ENCODE measurements at places on chromosomes 1 and 21. TPM values are rescaled to one million over a fixed set of nuclear protein-coding genes. Genes with fewer than 3 reads are reported as not detected.
A peak's percentile ranks its signal among the peaks of the same experiment; 100 is the strongest.

DNA sequence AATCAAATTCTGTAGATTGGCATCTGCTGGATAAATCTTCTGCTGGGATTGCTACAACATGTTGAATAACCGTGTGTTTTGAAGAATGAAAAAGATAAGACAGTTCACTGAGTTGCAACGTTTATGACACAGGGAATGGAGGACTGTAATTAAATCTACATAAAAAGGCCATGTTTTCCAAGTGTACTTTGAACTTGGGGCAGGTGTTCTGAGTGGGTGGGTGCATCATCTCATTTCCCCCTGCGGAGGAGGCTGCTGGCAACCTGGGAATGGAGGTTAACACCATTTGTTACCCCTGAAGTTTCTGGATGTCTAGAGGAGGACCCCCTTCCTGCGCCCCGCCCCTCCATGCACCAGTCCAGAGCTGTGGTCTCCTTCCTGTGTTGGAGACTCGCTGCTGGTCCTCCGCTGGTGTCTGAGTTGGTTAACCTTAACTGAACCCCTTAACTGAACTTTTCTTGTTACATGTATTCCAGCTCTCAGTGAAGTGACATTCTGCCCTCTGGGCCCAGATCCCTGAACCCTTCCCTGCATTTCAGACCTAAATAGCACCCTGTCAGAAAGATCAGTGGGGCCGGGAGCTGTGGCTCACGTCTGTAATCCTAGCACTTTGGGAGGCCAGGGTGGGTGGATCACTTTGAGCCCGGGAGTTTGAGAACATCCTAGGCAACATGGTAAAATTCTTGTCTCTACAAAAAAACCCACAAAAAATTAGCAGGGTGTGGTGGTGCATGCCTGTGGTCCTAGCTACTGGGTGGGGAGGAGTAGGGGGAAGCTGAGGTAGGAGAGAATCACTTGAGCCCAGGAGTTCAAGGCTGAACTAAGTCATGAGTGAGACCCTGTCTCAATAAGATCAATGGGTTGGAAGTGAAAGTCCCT is 31.8 kb downstream of the UCK2 start:
- no peak for DNase-seq

The TMEM240 gene
- 5.5 TPM for total RNA-seq

DNA sequence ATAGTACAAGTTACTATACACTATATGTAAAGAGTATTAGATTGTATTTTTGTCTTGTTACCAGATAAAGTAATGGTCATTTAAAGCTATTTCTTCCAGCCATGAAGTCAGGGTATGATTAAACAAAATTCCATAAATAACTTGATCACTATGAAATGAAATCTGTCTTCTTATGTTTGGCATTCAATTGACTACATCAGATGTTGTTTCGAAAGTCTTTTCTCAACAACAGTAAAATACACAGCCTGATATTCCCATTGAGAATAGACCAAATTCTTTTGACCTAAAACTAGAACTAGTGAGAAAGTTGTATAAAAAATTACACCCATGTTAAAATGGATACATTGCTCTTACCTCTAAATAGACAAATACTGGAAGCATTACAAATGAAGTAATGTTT is 134.6 kb upstream of the ADAMTS5 start:
- DNase-seq, result no peak

The TMEM9 gene
- 67.2 TPM for total RNA-seq

GRCh38 chr1:6599141-6599975 is 3.3 kb downstream of the KLHL21 start:
- peak; percentile 74 for DNase-seq

The PPP1R12B gene
- total RNA-seq, result 33.8 TPM

The DARS2 gene
- 34.6 TPM for total RNA-seq

DNA sequence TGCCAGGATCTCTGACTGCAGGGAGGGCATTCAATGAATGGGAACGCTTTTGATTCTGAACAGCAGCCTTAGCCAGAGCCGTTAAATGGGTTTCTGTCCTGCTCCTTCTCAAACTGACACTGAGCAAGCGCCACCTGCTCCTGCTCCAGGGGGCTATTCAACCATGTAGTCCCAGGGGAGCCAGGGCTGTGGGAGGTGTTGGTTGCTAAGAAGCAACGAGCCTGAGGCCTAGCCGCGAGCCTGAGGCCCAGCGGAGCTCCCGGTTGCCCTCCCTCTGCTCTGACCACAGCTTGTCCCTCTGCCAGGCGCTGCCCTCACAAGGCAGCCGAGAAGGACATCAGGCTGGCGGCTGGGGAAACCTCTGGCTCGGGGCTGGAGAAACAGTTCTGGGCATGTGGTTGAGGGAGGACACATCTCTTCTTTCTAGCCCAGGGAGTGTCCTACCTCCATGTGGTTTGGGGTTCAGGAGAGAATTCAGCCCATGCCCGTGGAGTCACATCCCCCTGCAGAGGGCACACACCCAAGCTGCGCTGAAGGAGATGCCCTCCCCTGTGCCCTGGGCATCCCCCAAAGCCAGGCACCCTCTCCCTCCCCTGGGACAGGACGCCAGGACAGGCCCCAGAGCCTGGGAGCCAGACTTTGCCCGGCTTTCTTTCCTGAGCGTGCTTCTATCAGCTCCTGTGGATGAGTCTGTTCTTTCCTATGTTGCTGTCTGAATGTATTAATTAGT is 18.0 kb downstream of the PCP4 start:
- no peak for DNase-seq

DNA sequence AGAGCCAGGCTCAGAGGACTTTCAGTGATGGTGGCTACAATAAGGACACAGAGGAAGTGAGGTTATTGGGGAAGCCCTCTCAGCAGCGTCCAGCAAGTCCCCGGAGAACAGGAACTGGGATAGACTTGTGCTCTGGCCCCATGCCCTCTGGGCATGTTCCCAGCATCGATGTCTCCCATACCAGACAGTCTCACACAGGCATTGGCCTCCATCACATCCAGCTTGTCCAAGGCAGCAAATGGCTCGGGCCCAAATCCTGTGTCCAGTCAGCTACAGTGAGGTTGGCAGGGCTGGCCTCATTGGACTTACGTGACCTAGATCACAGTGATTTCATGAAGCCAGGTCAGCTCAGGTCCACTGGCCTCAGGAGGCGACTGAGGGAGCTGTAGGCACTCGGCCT is 19.6 kb upstream of the TMEM54 start:
- no peak for DNase-seq

DNA sequence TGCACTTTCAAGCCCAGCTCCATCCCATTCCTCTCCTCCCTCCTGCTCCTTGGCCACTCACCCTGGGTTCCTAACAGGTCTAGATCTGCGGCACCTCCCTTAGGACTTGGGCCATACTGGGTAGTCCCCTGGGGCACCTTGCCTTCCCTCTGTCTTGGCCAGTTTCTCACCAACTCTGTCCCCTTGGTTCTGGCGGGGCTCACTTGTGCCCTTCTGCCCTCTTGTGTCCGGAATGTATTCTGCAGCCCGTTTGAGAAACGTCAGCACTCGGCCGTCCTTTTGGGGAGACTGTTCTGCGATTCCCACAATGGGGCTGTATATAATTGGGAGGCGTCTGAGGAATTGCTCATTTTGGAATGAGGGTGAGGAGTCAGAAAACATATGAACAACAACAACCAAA is 162.4 kb downstream of the ZSCAN20 start:
- peak; percentile 67 for DNase-seq

DNA sequence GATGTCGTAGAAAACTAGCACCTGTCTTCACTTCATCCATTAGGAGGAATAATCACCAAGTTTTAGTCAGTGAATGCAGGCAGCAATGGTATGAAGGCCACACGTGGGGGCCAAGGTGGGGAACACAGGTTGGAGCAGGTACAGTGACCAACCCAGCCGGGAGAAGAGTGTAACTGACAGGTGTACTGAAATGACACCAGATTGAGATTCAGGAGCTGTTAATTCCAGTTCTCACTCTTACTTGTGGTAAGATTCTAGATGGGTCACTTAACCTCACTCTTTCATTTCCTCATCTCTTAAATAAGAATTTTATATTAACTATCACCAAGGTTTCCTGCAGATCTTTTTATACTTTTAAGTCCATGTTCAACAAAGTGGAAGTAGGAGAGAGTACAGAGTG is 206.2 kb upstream of the PTBP2 start:
- DNase-seq, result no peak

DNA sequence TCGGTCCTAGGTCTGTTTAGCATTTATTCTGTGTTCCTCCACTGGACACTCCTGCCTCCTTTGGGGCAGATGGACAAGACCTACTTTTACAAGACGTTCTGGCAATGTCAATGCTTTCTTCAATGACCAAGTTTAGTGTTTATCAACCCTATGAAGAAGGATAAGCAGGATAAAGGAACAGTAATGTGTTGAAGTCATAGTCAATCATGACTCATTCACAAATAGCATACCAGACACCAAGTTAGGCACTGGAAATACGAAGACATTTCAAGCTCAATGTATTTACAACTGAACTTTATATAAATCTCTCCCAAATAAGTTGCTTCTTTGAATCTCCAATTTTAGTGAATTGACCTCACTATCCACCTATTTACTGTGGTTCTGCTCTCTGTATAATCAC is 4.8 kb upstream of the SLC35D1 start:
- peak; percentile 13 for DNase-seq

The SDF4 gene
- total RNA-seq, result 122 TPM

DNA sequence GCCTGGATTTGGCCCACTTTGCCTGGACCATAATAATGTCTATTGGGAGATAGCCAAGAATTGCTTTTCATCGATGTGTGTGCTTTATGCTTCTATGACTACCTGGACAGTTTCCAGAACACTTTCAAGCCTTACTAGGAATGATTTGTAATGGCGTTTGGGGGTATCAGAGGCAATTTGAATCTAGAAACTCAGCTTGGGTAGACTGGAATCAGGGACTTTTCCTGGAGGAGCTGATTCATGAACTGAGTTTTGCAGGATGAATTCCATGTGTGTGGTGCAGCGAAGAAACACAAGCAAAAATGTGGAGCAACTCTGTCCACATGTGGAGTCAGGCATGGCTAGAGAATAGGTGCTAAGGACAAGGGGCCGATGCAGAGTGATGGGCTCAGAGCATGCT is 11.9 kb upstream of the TMEM61 start:
- no peak for DNase-seq

- DNase-seq, result no peak
Observed at GRCh38 chr1:165650981-165651625, 20.1 kb downstream of the MGST3 start.

DNA sequence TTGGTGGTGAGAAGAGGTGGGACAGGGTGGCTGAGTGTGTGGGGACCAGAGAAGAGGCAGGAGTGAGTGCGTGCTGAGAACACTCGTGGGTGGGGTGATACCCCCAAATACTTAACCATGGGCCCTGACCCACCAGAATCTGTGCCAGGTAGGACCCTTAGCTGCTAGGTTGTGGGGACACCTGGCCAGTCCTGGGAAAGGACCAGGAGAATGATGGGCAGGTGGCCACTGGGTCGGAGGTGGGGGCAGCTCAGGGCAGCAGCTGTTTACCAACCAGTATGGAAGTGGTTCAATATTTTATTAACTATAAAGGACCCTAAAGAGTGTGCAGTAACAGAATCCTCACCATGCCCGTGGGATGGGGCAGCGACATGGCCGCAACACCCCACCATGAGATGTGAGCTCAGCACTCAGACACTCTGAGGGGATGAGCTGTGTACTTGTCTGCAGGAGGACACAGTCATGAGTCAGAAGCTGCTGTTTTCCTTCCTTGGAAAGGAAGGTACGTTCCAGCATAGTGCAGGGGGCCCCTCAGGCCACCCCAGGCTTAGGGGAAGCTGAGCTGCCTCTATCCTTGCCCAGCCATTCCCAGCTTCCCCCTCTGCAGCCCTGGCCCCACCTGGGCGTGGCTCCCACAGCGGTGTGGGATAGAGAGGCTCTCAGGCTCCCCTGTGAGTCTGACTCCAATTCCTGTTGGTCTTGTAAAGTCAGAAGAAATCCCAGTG is 25.4 kb downstream of the TEX35 start:
- peak; percentile 35 for DNase-seq

GRCh38 chr21:40270047-40270446 is 402.8 kb downstream of the PCP4 start:
- DNase-seq, result no peak

The MMEL1 gene
- not detected for total RNA-seq

DNA sequence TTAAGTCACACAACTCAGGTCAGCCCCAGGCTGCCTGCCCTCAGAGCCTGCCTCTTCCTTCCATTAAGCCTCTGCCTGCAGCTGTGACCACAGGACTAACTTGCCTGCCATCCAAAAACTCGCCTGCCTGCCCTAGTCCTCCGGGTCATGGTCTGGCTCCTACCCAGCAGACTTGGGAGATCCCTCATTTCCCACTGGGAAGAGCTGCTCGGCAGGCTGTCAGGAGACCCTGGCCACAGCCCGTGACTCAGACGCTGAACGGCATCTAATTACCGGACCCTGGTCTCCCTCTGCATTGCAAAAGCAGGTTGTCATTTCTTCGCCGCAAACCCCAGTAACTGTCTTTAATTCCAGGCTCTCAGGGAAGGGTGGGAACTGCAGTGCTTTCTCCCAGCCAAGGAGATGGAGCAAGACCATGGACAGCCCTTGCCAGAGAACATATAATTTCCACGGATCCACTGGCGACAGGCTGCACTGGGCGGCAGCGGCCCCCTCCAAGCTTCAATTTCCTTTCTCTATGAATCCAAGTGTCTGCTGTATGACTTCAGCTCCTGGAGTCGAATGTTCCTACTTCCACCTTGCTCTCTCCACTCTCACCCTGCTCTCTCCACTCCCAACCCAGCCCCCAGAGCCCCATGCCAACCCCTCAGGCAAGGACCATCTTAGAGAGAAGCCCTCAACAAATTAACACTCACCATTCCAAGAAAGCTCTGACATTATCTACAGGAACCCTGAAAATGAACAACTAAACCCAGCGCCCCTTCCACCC is 20.4 kb downstream of the OLFML2B start:
- peak; percentile 87 for DNase-seq

- no peak for DNase-seq
Observed at GRCh38 chr1:164423136-164423535, 135.8 kb upstream of the PBX1 start.

GRCh38 chr1:97832481-97832880 is 88.4 kb downstream of the DPYD start:
- DNase-seq, result peak; percentile 27

GRCh38 chr1:33895396-33895795 is 31.5 kb downstream of the HMGB4 start:
- DNase-seq, result no peak

The OTUD3 gene
- total RNA-seq, result 12.0 TPM

DNA sequence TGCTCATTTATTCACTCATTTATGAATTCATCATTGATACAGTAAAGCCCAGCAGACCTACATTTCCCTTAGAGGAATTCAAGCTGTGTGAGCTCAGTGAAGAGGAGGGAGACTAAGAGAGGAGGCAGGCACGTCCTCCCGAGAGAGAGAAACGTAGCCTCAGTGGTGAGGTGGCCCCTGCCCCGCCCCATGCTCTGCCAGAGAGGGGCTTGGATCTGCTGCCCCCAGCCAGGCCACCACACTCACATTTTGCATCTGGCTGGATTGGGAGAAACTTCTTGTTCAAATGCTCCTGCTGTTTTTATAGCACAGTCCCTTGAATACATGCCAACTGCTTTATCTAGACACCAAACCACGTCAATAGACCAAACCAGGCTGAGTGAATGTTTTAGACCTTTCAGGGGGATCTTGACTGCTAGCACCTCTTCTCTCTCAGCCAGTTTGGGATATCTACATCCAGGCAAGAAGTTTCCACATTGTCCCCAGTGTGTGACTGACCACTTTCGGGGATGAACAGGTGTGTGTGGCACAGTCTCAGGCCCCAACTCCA is 67.7 kb upstream of the AJAP1 start:
- DNase-seq, result no peak
